ENCODE measurements at places on chromosomes 7 and 10.

GRCh38 chr10:3397231-3397630, 224.6 kb upstream of the PITRM1 start:
- DNase-seq, result no peak

DNA sequence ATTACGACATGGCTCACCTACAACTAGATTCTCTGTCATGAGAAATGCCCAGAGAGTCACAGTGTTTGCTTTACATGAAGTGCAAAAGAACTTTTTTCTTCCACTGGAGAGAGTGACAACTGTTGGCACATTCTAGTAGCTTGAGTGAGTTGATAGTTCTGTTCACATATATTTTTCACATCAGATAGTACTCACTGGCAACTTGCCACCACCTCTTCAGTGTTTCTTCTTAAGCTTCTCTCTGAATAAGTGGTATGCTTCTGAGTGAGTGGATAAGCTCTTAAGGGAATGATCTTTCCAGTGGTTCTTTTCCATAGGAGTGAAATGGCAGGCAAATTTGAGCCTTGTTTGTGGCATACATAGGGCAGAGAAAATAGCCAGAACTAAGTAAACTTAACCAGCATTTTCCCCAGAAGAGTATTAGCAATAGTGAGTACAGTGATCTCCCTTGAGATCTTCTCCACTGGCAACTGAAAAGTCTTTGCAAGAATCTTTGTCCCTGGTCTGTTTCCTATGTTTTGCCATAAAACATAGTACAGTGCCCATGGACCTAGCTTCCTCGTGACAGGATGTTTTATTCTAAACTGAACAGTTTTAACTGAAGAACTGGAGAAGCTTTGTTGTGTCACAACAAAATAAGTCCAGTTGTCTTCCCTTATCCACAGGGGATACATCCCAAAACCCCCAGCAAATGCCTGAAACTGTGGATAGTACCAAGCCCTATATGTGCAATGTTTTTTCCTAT, 125.4 kb upstream of the CDK13 start:
- DNase-seq, result no peak

GRCh38 chr7:47803846-47804245, 144.4 kb downstream of the PKD1L1 start:
- DNase-seq, result no peak

- DNase-seq, result no peak
Measured at GRCh38 chr7:55117286-55117685, 98.5 kb downstream of the EGFR start.

GRCh38 chr7:110448918-110449317, 642.0 kb upstream of the LRRN3 start:
- no peak for DNase-seq

GRCh38 chr10:74738542-74738941, 87.9 kb upstream of the KAT6B start:
- no peak for DNase-seq

GRCh38 chr10:2076528-2076927, 339.2 kb upstream of the ADARB2 start:
- DNase-seq, result no peak

GRCh38 chr7:119374436-119374835, 898.5 kb upstream of the KCND2 start:
- DNase-seq, result no peak

GRCh38 chr7:146150153-146150552, 33.6 kb downstream of the CNTNAP2 start:
- no peak for DNase-seq

GRCh38 chr10:69872323-69872722, 70.6 kb downstream of the COL13A1 start:
- no peak for DNase-seq

DNA sequence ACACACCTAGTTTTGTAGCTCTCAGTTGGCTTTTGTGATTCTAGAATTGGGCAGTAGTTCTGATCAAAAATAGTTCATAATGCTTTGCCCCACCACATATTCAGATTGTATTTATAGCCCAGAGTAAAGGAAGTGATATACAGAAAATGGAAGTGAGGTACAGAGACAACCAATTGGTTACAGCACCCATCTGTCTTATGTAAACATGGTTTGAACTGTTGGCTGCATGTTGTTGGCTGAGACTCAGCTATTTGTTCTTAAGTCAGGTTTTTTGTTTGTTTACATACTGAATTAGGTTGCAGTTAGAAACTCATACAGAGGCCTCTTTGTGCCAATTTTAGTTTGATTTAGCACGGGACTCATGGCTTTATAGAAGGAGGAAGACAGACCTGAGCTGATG, 158.9 kb upstream of the GPR26 start:
- DNase-seq, result no peak

- no peak for DNase-seq
Measured at GRCh38 chr10:33819206-33819605, 484.7 kb upstream of the NRP1 start.

DNA sequence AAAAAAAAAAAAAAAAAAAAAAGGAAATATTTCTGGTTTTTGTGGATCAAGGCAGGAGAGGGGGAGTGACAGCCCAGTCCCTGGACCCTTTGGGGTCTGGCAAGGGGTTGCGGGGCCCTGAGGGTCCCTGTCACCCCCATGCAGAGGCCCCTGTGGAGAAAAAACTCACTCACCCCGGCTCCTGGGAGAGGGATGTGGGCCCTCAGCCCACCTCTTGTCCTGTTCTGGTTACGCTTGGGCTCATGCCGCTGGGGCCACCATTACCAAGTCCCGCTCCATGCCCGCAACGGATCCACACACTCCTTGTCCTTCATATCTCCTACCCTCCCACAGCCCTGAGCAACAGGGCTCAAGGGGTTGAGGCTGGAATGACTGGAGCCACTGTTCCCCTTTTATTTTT, 1.0 kb upstream of the TMEM184A start:
- DNase-seq, result no peak

GRCh38 chr7:28071570-28071969, 109.0 kb downstream of the JAZF1 start:
- DNase-seq, result no peak

GRCh38 chr7:116316838-116317628, 106.7 kb downstream of the TES start:
- peak; percentile 73 for DNase-seq

DNA sequence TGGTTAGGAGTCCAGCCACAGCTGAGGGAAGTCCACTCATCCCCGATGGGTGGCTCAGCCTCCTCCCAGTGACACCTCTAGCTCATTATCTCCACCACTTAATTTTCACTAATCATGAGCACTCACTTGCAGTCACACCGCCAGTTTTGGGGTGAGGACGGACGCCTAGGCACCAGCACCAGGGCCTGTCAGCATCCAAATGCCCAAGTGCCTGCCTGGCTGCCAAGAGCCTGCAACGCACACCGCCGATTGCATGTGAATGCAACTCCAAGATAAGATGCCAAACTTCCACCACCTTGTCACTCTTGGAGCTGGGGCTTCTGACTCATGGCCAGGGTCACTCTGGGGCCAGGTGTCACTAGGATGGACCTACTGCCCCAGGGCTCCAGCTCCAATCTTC, 24.4 kb upstream of the SMARCD3 start:
- no peak for DNase-seq

DNA sequence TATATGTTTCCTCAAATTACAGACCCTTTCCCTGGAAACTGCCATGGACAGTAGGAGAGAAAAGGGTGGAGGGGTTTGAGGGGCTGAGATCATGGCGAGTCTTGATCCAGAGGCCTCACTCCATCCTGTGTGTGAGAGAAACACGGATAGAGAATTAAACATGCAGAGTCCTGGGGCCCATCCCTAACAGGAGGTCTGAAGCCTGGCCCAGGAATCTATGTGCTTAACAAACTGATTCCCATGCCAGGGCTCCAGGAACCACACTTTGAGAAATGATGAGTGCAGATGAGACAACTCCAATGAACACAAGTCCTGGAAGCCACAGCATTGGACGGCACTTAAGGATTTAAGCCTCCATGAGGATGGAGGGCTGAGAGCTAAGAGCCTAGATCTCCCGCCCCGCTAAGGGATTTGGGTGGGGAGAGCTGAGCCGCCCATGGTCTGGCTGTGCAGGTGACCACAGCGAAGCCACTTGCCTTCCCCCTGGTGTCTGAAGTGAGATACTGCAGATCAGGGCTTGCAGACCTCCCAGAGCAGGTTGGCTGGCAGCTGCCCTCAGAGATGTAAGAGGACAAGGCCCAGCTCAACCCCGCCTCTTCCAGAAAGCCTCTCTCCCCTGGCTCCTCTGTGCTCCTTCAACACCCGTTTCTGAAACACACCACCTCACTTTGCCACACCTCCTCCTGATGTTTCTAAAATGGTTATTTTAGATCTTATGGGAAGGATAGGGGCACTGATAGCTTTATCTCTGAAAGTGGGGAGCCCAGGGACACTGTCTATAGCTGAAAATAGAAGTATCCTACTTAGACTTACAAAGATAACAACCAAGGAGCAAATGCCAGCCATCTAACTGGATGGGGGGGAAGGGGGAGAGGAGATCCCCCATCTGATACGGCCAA, 24.8 kb upstream of the EIF5AL1 start:
- peak; percentile 42 for DNase-seq

- DNase-seq, result peak; percentile 93
Measured at GRCh38 chr7:129367700-129368388, 66.4 kb upstream of the STRIP2 start.

- no peak for DNase-seq
Measured at GRCh38 chr10:120286280-120286679, 170.7 kb upstream of the PLPP4 start.

GRCh38 chr7:76020031-76020714, 25.8 kb upstream of the TMEM120A start:
- peak; percentile 48 for DNase-seq

DNA sequence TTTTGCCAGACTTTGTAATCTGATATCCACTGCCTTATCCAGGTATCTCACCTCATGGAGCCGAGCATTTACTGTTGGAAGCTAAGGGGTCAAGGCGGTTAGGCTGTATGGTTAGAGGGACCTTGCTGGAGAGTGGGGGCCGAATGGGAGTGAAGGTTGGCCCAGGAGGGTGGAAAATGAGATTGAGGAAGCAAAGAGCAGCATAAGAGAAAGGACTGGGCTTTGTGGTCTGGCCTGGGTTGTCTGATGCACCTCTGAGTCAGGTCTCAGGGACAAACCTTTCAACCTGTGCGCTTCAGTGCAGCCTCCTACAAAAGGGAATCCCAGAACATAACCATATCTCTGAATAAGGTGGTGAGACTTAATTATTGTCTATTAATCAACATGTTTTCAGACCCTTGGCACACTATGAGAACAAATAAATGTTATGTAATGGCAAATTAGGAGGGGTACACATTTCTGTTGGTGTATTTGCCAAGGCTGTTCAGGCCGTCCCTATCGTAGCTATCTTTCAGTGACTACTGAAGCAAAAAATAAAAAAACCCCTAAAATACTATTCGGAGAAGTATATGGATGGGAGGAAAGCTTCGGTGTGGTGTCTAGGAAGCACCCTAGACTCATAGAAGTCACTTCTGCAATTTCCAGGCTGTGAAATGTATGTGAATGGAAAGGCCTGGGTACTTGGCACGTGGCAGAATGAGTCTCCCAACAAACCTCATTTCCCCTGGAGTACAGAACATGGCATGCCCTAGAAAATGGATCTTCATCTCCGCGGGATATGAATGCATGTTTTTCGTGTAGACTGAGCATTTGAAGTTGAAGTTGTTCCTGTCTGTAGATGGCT, 4.3 kb downstream of the CAMK1D start:
- DNase-seq, result no peak

- no peak for DNase-seq
Measured at GRCh38 chr7:85737426-85737825, 550.6 kb upstream of the SEMA3D start.

DNA sequence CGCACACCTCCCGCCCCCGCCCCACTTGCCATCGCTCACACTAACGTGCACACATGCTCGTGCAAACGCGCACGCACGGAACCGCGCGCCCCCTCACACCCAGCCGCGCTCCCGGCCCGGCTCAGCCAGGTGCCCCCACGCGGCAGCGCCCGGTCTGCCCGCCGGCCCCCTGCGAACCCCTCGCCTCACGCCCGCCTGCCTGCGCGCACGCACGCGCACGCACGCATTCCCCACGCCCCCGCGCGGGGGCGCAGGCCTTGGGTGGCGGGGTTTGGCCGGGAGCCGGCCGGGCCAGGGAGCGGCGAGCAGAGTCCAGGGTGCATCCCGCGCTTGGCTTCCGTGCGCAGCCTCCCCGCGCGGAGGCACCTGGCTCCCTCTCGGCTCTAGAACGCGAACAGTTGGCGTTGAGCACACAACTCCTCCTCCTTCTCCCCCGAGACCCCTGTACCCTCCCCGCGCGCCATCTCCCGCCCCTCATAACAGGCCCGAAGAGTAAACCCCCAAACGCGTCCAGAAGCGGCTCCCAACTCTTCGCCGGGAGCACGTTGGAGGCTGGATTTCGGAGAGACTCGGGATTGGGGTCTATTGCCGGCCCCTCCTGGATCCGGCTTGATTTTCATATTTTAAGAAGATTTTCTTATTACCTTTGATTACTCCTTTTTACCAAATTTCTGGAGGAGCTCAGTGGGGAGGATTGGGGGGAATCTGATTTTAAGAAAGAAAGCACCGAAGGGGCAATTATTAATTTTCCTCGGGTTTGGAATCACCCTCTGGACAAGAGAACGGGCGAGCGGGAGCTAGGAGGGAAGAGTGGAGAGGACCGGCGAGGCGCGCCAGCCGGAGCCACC, 527 bp upstream of the SORCS3 start:
- no peak for DNase-seq

GRCh38 chr10:61021926-61022325, 77.9 kb upstream of the RHOBTB1 start:
- DNase-seq, result no peak

GRCh38 chr10:34102237-34102673, 712.8 kb downstream of the PARD3 start:
- no peak for DNase-seq

DNA sequence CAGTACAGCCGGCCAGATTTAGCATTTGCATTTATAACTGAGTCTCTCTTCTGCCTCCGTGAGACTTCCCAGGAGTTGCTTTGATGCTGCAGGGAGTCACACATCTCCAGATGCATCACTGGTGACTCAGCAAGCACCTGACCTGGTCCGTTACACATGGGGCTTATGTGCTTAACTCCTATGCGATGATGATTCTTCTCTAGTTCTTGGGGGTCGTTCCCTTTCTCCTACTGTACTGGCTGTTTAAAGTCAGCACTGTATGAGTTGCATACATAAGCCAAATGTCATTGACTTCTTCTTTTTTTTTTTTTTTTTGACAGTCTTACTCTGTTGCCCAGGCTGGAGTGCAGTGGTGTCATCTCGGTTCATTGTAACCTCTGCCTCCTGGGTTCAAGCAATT, 13.0 kb upstream of the AKR1E2 start:
- DNase-seq, result peak; percentile 69

- no peak for DNase-seq
Measured at GRCh38 chr10:22017283-22018020, 13.9 kb upstream of the DNAJC1 start.

GRCh38 chr10:105253515-105254212, 612.6 kb downstream of the SORCS3 start:
- no peak for DNase-seq

Data from LoVo (cell line).